Natural killer cell treated with Interleukin-12 subunit alpha and Interleukin-12 subunit beta and Interleukin-15 and Interleukin-18, amount 100 ng/mL, for 72 hours (primary cell): ENCODE measurements at places on chromosomes 3 and 15. TPM values are rescaled to one million over a fixed set of nuclear protein-coding genes. Genes with fewer than 3 reads are reported as not detected.
A peak's percentile ranks its signal among the peaks of the same experiment; 100 is the strongest.

DNA sequence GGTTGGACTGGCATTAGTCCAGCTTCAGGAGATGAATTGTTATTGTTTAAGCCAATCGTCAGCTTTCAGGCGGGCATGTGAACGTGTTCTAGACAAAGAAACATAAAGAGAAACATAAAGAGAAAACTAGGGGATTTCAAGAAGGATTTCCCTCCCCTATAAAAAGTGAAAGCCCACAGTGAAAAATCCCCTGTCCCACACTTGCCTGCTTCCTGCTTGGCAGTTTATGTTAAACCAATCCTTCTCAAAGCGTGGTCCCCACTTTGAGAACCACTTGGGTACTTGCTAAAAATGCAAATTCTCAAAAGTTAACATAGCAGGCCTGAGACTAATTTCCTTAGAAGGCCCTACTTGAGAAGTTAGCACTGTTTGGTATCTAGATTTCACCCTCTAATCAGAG is 293.0 kb upstream of the SOX14 start:
- no peaks in the 10 kb centered on the region for H3K27me3 ChIP-seq
- H3K4me1 ChIP-seq, result no peaks in the 10 kb centered on the region
- H3K36me3 ChIP-seq, result no peaks in the 10 kb centered on the region
- H3K27ac ChIP-seq, result no peak overlapping the region
- H3K4me3 ChIP-seq, result no peak overlapping the region

The SLC35G2 gene
- total RNA-seq, result 0.76 TPM

The CP gene
- not detected for total RNA-seq

The KNG1 gene
- not detected for total RNA-seq

DNA sequence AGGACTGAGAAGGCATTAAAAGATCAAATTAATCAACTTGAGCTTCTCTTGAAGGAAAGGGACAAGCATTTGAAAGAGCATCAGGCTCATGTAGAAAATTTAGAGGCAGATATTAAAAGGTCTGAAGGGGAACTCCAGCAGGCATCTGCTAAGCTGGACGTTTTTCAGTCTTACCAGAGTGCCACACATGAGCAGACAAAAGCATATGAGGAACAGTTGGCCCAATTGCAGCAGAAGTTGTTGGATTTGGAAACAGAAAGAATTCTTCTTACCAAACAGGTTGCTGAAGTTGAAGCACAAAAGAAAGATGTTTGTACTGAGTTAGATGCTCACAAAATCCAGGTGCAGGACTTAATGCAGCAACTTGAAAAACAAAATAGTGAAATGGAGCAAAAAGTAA is 149.7 kb upstream of the LRRFIP2 start:
- H3K4me1 ChIP-seq, result peaks cover 26% of the 10 kb centered on the region
- H3K4me3 ChIP-seq, result peak overlapping the region; percentile 54
- no peaks in the 10 kb centered on the region for H3K27me3 ChIP-seq
- peak overlapping the region; percentile 15 for H3K27ac ChIP-seq

The PTPRG gene
- total RNA-seq, result 0.93 TPM

DNA sequence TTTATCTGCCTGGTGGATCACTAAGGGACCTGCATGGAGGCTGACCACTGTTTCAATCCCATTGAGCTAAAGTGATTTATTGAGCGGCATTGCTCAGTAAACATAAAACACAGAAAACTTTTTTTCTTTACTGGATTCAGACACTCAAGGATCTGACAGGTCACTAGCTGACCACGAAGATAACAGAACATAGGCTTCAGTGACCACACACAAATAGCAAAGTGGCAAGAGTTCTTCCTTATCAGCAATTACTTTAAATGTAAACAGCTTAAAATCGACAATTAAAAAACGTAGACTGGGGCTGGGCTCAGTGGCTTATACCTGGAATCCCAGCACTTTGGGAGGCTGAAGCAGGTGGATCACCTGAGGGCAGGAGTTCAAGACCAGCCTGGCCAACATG is 48.7 kb downstream of the STAG1 start:
- no peaks in the 10 kb centered on the region for H3K27me3 ChIP-seq
- H3K4me3 ChIP-seq, result no peak overlapping the region
- peaks cover 14% of the 10 kb centered on the region for H3K36me3 ChIP-seq
- no peak for DNase-seq
- peaks cover 36% of the 10 kb centered on the region for H3K4me1 ChIP-seq
- no peak overlapping the region for H3K27ac ChIP-seq

- no peak overlapping the region for H3K4me3 ChIP-seq
- no peak for DNase-seq
- peak overlapping the region; percentile 6 for H3K27ac ChIP-seq
- no peaks in the 10 kb centered on the region for H3K27me3 ChIP-seq
- peaks cover 56% of the 10 kb centered on the region for H3K4me1 ChIP-seq
These were observed 7.5 kb downstream of the ZNF148 start for GRCh38 chr3:125367403-125368230.

The IMPG2 gene
- total RNA-seq, result 0.25 TPM

The SLC38A3 gene
- total RNA-seq, result not detected

- H3K36me3 ChIP-seq, result no peaks in the 10 kb centered on the region
- H3K4me1 ChIP-seq, result no peaks in the 10 kb centered on the region
- H3K27ac ChIP-seq, result no peak overlapping the region
- DNase-seq, result no peak
- peaks cover 15% of the 10 kb centered on the region for H3K27me3 ChIP-seq
These were observed 27.1 kb downstream of the C15orf39 start for GRCh38 chr15:75228787-75229186.

DNA sequence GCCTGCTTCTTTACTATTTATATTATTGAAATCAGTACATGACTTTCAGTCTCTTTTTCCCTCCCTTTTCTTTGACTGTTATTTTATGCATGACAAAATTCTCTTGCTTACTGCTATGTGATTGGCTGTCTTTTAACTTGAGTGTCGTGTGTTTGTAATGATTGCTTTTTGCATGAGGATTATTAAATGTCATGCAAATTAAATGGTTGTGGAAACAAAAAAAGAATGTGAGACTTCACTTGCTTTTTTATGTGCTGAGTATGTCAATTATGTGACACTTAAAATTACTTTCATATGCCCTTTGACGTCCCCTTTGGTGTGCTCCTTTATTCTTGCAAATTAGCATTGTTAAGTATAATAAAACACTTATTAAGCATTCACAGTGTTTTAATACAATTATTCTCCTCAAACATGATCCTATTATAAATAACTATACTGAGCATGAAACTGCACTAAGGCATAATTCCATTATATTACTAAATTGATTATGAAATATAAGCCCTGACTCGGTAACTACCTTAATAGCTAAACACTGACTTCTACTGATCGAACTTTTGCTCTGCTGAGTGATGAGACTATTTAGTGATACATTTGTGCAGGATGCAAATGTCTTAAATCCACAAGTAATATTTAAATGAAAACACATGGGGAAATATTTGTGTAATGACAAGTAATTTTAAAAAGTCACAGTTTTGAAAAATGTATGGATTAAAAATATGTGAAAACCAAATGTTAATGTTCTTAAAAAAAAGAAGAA is 401.7 kb downstream of the NLGN1 start:
- no peak for DNase-seq
- H3K27me3 ChIP-seq, result no peaks in the 10 kb centered on the region
- no peak overlapping the region for H3K4me3 ChIP-seq
- H3K27ac ChIP-seq, result no peak overlapping the region

The FSTL1 gene
- 1.4 TPM for total RNA-seq

GRCh38 chr3:129463094-129463493 is 23.1 kb downstream of the IFT122 start:
- no peaks in the 10 kb centered on the region for H3K4me1 ChIP-seq
- H3K36me3 ChIP-seq, result no peaks in the 10 kb centered on the region
- H3K27me3 ChIP-seq, result no peaks in the 10 kb centered on the region
- H3K4me3 ChIP-seq, result no peak overlapping the region

The EFCAB12 gene
- 1.0 TPM for total RNA-seq

The ERC2 gene
- 1.2 TPM for total RNA-seq

- H3K27ac ChIP-seq, result no peak overlapping the region
- peaks cover 32% of the 10 kb centered on the region for H3K27me3 ChIP-seq
- no peaks in the 10 kb centered on the region for H3K4me1 ChIP-seq
These were observed 15.8 kb downstream of the IGSF11 start for GRCh38 chr3:119018690-119019463.

GRCh38 chr3:105195260-105195659 is 171.4 kb upstream of the ALCAM start:
- H3K27me3 ChIP-seq, result no peaks in the 10 kb centered on the region
- H3K27ac ChIP-seq, result no peak overlapping the region
- DNase-seq, result no peak
- no peaks in the 10 kb centered on the region for H3K36me3 ChIP-seq
- no peak overlapping the region for H3K4me3 ChIP-seq

DNA sequence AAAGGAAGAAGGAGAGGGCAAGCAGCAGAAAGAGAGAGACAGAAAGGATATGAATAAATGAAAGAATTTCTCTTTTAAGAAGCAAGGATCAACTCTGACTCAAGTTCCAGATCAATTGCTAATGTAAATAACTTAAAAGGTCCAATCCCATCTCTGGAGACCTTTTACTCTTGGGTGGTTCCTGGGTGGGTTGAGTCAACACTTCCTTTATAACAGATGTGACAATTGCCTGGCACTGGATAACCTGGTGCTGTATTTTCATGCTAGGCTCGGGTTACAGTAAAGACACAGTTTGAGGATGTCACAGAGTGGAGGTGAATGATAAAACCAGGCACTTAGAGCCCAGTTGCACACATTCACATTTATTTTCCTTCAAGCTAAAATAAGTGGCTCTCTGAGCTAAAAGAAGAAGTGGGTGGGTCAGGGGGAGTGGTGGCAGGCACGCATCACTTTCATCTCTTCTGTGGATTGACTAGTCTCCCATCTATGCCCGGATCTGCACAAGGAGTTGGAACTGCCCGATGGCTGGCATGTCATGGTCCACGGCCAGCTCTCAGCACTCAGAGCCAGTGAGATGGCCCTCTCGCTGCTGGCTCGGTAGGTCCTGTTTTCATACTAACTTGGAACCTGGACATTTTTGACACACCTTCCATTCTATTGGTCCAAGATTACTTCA is 465.8 kb downstream of the FOXP1 start:
- peaks cover 6% of the 10 kb centered on the region for H3K36me3 ChIP-seq
- H3K27me3 ChIP-seq, result no peaks in the 10 kb centered on the region

DNA sequence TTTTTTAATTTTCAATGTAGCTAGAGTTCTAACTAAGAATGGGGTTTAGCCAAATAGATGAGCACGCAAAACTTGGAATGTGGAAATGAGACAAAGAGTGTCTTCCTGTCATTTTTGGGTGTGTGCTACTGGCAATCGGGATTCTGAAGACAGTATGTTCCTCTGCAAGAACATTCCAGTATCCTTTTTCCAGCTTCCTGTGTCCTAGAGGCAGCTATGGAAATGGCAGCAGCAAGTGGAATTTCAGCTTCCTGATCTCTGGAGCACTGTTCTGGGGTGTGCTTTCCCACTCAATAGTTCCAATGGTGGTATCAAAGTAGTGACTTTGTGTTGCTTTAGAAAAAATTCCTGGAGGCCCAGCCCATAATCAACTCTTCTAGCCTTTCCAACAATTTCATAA is 642.9 kb upstream of the KCNMB2 start:
- no peak overlapping the region for H3K27ac ChIP-seq
- DNase-seq, result no peak
- H3K4me3 ChIP-seq, result no peak overlapping the region
- no peaks in the 10 kb centered on the region for H3K27me3 ChIP-seq

The CD96 gene
- 168 TPM for total RNA-seq

The SYNM gene
- total RNA-seq, result 0.20 TPM

GRCh38 chr3:141384157-141384556 is 15.9 kb downstream of the ZBTB38 start:
- no peaks in the 10 kb centered on the region for H3K27me3 ChIP-seq
- no peak overlapping the region for H3K4me3 ChIP-seq
- H3K27ac ChIP-seq, result no peak overlapping the region
- peaks cover 9% of the 10 kb centered on the region for H3K4me1 ChIP-seq

The APEH gene
- total RNA-seq, result 235 TPM

DNA sequence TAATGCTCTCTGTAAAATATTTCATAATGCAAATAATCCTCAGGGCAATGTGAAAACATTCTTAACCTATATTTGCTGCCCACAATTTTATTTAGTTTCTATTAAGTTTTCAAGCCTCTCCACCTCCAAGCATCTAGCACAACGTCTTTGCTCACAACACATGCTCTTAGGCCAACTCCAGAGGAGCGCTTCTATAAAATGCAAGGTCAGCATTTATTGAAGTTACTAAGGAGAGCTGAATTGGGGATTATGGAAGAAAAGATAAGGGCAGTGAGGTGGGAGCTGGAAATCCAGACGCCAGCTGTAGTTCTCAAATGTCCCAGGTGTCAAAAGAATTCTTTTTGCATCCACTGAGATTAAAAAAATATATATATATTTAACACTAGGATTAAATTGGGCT is 996 bp downstream of the RABL3 start:
- no peak for DNase-seq
- H3K27ac ChIP-seq, result peak overlapping the region; percentile 95
- peak overlapping the region; percentile 87 for H3K4me3 ChIP-seq
- H3K4me1 ChIP-seq, result peaks cover 29% of the 10 kb centered on the region
- peaks cover 8% of the 10 kb centered on the region for H3K36me3 ChIP-seq

DNA sequence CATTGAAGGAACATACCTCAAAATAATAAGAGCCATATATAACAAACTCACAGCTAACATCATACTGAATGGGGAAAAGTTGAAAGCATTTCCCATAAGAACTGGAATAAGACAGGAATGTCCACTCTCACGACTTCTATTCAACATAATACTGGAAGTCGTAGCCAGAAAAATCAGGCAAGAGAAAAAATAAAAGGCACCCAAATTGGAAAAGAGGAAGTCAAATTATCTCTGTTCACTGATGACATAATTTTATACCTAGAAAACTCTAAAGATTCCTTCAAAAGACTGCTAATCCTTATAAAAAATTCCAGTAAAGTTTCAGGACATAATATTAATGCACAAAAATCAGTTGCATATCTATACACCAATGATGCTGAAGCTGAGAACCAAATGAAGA is 34.9 kb downstream of the SLC2A2 start:
- DNase-seq, result no peak
- H3K27me3 ChIP-seq, result peaks cover 27% of the 10 kb centered on the region
- H3K36me3 ChIP-seq, result peaks cover 4% of the 10 kb centered on the region
- no peak overlapping the region for H3K27ac ChIP-seq
- H3K4me3 ChIP-seq, result no peak overlapping the region

GRCh38 chr3:14699643-14700042 is 24.7 kb downstream of the C3orf20 start:
- H3K27ac ChIP-seq, result no peak overlapping the region
- H3K36me3 ChIP-seq, result no peaks in the 10 kb centered on the region
- peaks cover 34% of the 10 kb centered on the region for H3K27me3 ChIP-seq
- H3K4me1 ChIP-seq, result no peaks in the 10 kb centered on the region

The TTC14 gene
- total RNA-seq, result 49.6 TPM

DNA sequence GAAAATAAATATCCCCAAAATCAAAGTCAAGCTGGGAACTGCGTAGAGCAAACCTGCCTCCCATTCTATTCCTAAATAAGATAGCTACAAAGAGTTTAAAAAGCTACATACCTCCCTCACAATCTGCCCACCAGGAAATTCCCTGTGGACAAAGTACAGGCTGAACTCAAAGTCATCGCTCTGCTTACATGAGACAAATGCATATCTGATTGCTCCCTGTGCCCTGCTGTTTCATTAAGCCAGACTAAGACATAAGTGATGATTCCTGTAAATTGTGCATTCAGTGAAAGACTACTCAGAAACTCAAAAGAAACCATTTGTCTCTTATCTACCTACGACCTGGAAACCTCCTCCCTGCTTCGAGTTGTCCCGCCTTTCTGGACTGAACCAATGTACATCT is 28.5 kb upstream of the EIF4A2 start:
- no peak overlapping the region for H3K27ac ChIP-seq
- no peak overlapping the region for H3K4me3 ChIP-seq
- no peaks in the 10 kb centered on the region for H3K36me3 ChIP-seq
- H3K4me1 ChIP-seq, result peaks cover 2% of the 10 kb centered on the region
- peaks cover 17% of the 10 kb centered on the region for H3K27me3 ChIP-seq
